Body of pancreas (tissue), 4 donors: ENCODE measurements at places on chromosomes 12 and 14.

- no peak overlapping the region for H3K4me3 ChIP-seq
Observed at GRCh38 chr14:69299286-69300035, 39.5 kb downstream of the GALNT16 start.

DNA sequence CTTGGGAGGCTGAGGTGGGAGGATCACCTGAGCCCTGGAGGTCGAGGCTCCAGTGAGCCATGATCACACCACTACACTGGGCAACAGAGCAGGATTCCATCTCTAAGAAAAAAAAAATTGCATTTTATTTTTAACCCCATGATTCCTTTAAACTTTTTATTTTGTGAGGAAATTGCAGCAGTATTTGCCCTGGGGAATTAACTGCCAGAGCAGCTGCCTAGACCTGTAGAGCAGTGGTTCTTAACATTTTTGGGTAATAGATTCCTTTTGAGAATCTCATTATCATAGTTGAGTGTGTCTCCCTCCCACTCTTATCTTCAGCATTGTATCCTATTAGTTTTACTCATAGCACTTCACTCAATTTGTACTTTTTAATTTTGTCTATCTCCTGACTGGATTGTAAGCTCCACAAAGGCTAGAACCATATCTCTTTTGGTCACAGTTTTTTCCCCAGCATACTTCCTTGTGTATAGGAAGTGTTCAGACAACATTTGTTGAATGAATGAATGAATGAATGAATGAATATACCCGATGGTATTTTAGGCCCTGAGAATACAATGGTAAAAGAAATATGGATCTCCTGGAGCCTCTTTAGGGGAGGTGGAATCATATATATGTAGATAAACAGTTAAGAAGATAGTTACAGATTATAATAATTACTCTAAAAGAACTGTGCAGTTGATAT, 40.6 kb downstream of the BRMS1L start:
- H3K4me1 ChIP-seq: no peaks in the 10 kb centered on the region
- H3K27ac ChIP-seq: no peak overlapping the region
- H3K36me3 ChIP-seq: no peaks in the 10 kb centered on the region
- H3K4me3 ChIP-seq: no peak overlapping the region

- no peaks in the 10 kb centered on the region for H3K27me3 ChIP-seq
- H3K4me1 ChIP-seq: peaks cover 9% of the 10 kb centered on the region
- no peak overlapping the region for H3K4me3 ChIP-seq
- no peak for DNase-seq
- H3K27ac ChIP-seq: no peak overlapping the region
Observed at GRCh38 chr12:29427964-29428363, 47.0 kb upstream of the ERGIC2 start.

DNA sequence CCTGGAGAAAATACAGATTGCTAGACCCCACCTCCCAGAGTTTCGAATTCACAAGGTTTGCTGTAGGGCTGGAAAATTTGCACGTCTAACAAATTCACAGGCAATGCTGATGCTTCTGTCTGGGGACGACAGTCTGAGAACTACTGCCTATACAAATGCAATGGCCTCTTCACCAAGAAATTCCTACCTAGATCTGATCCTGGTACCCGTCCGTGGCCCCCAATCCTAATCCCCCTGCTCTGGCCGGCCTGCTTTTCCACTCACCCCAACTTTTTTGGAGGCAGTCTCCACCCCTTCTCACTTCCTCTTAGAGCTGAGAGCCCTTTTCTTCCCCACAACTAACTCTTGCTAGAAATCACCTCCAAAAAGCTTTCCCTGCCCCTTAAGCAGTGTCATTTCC, 3.1 kb upstream of the SSH1 start:
- no peaks in the 10 kb centered on the region for H3K27me3 ChIP-seq
- no peaks in the 10 kb centered on the region for H3K36me3 ChIP-seq
- H3K27ac ChIP-seq: no peak overlapping the region
- no peak overlapping the region for H3K4me3 ChIP-seq
- no peak for DNase-seq

DNA sequence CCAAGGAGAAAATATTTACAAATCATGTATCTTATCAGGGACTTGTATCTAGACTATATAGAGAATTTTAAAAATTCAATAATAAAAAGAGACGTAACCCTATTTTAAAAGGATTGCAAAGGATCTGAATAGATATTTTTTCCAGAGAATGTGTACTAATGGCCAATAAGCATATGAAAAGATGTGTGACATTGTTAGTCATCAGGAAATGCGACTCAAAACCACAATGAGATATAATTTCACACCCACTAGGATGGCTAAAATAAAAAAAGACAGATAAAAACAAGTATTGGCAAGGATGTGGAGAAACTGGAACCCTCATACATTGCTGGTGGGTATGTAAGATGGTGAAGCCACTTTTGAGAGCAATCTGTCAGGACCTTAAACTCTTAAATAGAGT, 141.9 kb upstream of the BMP4 start:
- no peaks in the 10 kb centered on the region for H3K4me1 ChIP-seq
- no peak overlapping the region for H3K4me3 ChIP-seq
- H3K27ac ChIP-seq: no peak overlapping the region
- no peak for DNase-seq

DNA sequence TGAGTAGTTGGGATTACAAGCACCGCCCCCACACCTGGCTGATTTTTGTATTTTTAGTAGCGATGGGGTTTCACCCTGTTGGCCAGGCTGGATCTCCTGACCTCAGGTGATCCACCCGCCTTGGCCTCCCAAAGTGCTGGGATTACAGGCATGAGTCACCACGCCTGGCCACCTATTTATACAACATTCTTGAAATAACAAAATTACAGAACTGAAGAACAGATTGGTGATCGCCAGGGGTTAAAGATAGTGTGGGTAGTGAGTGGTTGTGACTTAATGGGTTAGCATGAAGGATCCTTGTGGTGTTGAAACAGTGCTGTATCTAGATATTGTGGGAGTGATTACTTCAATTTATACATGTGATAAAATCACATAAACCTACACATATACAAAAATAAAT, 7.4 kb downstream of the GLIPR1L1 start:
- no peak for DNase-seq
- H3K4me1 ChIP-seq: no peaks in the 10 kb centered on the region
- no peak overlapping the region for H3K27ac ChIP-seq

- H3K4me3 ChIP-seq: no peak overlapping the region
- peaks cover 8% of the 10 kb centered on the region for H3K4me1 ChIP-seq
- no peak for DNase-seq
- H3K27me3 ChIP-seq: no peaks in the 10 kb centered on the region
- H3K27ac ChIP-seq: no peak overlapping the region
Observed at GRCh38 chr14:92551044-92551841, 37.7 kb downstream of the RIN3 start.

GRCh38 chr12:164207-164606, 49.8 kb downstream of the SLC6A12 start:
- H3K4me3 ChIP-seq: no peak overlapping the region
- no peaks in the 10 kb centered on the region for H3K4me1 ChIP-seq
- H3K36me3 ChIP-seq: no peaks in the 10 kb centered on the region
- no peaks in the 10 kb centered on the region for H3K27me3 ChIP-seq

DNA sequence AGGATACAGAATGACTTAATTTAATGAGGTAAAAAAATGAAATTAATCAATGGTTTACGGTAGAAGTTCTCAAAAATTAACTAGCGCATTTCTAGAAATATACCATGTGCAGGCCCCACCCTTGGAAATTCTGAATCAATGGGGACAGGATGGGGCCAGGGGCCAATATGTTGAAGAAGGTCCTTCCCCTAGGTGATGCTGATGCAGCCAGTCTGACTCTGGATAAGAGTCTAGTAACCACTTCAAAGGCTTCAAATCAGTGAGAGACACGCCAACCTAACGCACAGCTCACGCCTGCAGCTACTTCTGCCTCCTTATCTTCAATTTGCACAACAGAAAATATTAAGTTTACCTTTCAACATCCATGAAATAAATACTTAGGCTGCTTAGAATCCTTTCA, 14.9 kb downstream of the GIT2 start:
- no peak for DNase-seq
- peaks cover 33% of the 10 kb centered on the region for H3K36me3 ChIP-seq
- no peaks in the 10 kb centered on the region for H3K27me3 ChIP-seq

- H3K4me1 ChIP-seq: no peaks in the 10 kb centered on the region
- H3K36me3 ChIP-seq: no peaks in the 10 kb centered on the region
- no peak overlapping the region for H3K27ac ChIP-seq
- H3K27me3 ChIP-seq: no peaks in the 10 kb centered on the region
- no peak for DNase-seq
Observed at GRCh38 chr12:9799961-9800360, 27.3 kb upstream of the KLRF1 start.

DNA sequence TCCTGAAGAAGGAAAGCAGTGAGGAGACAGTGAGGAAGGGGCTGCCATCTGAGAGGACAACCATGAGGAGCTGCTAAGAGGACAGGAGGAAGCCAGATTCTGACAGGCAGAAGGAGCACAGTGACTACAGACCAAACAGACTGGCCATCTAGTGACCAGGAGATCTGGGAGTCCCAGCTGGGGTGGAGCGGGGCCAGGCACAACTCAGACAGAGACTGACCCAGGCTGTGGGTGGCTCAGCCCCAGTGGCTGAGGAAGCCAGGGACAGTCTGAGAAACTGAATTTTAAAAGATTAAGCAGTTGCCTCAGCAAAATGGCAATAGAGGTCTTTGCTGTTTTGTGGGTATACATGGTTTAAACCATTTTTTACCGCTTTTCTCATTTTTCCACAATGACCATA, 28.9 kb downstream of the LRRC74A start:
- no peak overlapping the region for H3K27ac ChIP-seq
- no peaks in the 10 kb centered on the region for H3K4me1 ChIP-seq
- H3K36me3 ChIP-seq: no peaks in the 10 kb centered on the region
- no peak for DNase-seq
- no peaks in the 10 kb centered on the region for H3K27me3 ChIP-seq
- no peak overlapping the region for H3K4me3 ChIP-seq

DNA sequence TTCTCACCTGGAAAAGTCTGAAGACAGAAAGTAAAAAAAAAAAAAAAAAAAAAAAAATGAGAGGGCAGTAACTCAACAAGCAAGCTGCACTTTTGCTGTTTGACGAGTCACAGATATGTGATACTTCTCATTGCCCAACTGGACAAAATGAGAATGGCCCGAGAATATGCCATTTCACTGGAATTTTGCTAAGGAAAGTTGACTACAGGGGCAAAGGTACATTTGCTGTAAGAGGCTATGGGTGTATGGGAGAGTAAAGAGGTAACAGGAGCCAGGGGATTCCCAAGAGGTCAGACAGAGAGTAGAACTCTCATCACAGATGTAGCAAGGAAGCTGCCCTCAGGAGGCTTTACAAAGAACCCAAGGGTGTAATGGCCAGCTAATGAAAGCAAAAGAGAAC, 22.9 kb downstream of the KIF21A start:
- no peak for DNase-seq
- H3K36me3 ChIP-seq: no peaks in the 10 kb centered on the region
- H3K4me3 ChIP-seq: no peak overlapping the region
- H3K27me3 ChIP-seq: no peaks in the 10 kb centered on the region
- H3K27ac ChIP-seq: no peak overlapping the region

GRCh38 chr12:21428241-21428640, 9.2 kb upstream of the PYROXD1 start:
- H3K27ac ChIP-seq: no peak overlapping the region
- no peak for DNase-seq
- no peak overlapping the region for H3K4me3 ChIP-seq
- H3K36me3 ChIP-seq: no peaks in the 10 kb centered on the region
- H3K4me1 ChIP-seq: no peaks in the 10 kb centered on the region
- no peaks in the 10 kb centered on the region for H3K27me3 ChIP-seq

GRCh38 chr12:2930865-2931264, 28.3 kb upstream of the TEAD4 start:
- H3K4me1 ChIP-seq: no peaks in the 10 kb centered on the region
- no peak overlapping the region for H3K4me3 ChIP-seq
- no peaks in the 10 kb centered on the region for H3K27me3 ChIP-seq
- H3K27ac ChIP-seq: no peak overlapping the region
- no peak for DNase-seq

GRCh38 chr12:105420659-105421240, 90.3 kb downstream of the C12orf75 start:
- H3K4me1 ChIP-seq: no peaks in the 10 kb centered on the region
- H3K4me3 ChIP-seq: no peak overlapping the region
- peak; percentile 76 for DNase-seq
- no peaks in the 10 kb centered on the region for H3K36me3 ChIP-seq
- no peaks in the 10 kb centered on the region for H3K27me3 ChIP-seq

DNA sequence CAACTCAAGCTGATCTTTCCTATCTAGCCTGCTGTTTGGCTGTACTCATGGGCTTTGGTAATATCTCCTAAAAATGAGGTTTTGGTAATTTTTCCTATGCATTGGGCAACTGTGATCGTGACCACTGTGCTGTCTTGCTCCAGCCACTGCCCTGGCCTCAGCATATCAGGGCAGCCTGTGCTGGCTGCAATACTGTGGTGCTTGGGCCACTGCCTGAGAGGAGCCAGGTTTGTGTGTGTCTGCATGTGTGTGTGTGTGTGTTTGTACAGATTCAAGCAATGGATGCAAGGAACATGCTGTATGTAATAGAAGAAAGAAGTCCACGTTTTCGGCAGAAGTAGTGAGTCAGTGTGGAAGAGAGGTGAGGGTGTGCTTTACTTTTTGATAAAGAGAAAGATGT, 13.0 kb downstream of the ERG28 start:
- no peak for DNase-seq
- H3K36me3 ChIP-seq: peaks cover 6% of the 10 kb centered on the region
- peaks cover 27% of the 10 kb centered on the region for H3K4me1 ChIP-seq

- no peak overlapping the region for H3K4me3 ChIP-seq
- H3K36me3 ChIP-seq: no peaks in the 10 kb centered on the region
- H3K27me3 ChIP-seq: no peaks in the 10 kb centered on the region
Observed at GRCh38 chr12:98228683-98229539, 286.5 kb upstream of the TMPO start.

DNA sequence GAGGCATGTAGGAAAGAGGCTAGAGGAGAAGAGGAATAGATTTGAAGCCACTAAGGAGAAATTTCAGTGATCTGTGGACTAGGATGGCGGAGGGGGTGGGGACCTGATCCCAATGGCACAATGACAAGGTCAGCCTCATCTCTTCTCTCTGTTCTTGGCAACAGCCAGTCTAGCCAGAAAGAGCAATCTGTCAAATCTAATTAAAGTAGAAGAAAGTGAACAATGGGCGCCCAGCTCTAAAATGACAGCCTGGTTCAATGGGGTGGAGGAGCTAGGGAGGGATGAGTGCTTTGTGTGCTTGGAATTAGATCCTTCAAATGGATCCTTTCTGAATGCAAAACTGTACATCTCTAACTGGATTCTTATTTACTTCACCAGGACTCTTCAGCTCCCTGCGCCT, 37.2 kb upstream of the TUBA1C start:
- H3K36me3 ChIP-seq: no peaks in the 10 kb centered on the region
- H3K27ac ChIP-seq: no peak overlapping the region
- no peak for DNase-seq

DNA sequence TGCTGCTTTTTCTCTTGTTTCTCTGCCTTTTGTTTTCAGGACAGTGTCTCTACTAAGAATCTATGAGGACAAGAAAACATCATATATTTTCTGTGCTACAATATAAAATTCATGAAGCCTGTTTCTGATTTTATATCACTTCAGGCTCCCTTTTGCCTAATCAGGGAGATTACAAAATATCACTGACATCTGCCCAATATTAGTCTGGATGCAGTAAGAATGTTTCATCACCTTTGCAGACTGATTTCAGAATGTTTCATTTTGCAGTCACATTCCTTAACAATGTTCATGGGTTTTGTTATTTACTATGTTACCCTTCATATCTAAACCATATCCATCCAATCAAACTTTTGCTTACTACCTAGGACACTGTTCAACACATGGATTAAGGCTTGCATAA, 491 bp upstream of the CLEC6A start:
- no peak for DNase-seq
- no peak overlapping the region for H3K4me3 ChIP-seq
- H3K27ac ChIP-seq: no peak overlapping the region
- H3K27me3 ChIP-seq: no peaks in the 10 kb centered on the region
- H3K4me1 ChIP-seq: no peaks in the 10 kb centered on the region
